Activated T-helper 17 cell treated with anti-CD3 and anti-CD28 coated beads, Interleukin-2, amount 50 U/mL, for 72 hours (primary cell): ENCODE measurements at places on chromosomes 2 and 18. TPM values are rescaled to one million over a fixed set of nuclear protein-coding genes. Genes with fewer than 3 reads are reported as not detected.
A peak's percentile ranks its signal among the peaks of the same experiment; 100 is the strongest.

Gene RTP5
- not detected for total RNA-seq

DNA sequence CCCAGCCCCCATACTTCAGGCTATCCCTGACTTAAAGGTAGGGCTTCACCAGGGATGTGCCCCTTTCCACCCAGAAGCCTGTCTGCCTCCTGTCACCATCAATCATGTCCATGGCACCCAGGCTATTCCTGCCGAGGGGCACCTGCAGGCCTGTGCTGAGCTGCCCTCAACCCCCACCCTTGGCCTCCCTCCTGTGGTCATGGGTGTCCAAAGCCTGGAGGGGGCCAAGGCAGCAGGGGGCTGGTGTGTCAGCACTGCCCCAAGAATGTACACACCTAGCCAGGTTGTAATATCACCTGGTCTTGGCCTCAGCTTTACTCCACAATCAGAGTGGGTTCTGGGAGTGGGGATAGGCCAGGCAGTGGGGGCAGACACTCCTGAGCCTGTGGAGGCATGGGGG is 69.3 kb downstream of the SUCLG1 start:
- no peak for ATAC-seq

DNA sequence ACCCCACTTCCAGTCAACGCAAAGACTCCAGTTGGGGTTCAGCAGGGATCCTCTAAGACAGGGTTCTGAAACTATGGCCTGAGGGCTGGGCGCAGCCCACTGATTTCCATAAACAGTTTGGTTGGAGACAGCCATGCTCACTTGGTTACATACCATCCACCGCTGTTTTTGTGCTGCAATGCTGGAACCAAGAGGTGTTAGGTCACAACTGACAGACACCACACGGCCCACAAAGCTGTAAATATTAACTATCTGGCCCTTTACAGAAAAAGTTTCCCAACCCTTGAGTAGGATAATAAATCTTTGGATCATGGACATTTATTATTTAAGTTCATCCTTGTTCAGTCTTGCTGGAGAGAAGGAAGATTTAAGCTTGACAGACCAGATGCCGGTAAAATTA is 8.4 kb upstream of the CD226 start:
- peak; percentile 34 for ATAC-seq

- ATAC-seq: no peak
These were observed 79.0 kb downstream of the SLC66A3 start for GRCh38 chr2:11234309-11234708.

Gene NT5DC4
- total RNA-seq: not detected

Gene SLC38A11
- total RNA-seq: not detected

GRCh38 chr2:96839875-96840850 is 3.7 kb downstream of the ANKRD23 start:
- ATAC-seq: no peak

- no peak for ATAC-seq
These were observed 190.4 kb downstream of the PMAIP1 start for GRCh38 chr18:60090170-60090569.

GRCh38 chr2:150141226-150142001 is 346.1 kb downstream of the RND3 start:
- ATAC-seq: no peak

- no peak for ATAC-seq
These were observed 1.5 kb downstream of the RPRM start for GRCh38 chr2:153476816-153477635.

DNA sequence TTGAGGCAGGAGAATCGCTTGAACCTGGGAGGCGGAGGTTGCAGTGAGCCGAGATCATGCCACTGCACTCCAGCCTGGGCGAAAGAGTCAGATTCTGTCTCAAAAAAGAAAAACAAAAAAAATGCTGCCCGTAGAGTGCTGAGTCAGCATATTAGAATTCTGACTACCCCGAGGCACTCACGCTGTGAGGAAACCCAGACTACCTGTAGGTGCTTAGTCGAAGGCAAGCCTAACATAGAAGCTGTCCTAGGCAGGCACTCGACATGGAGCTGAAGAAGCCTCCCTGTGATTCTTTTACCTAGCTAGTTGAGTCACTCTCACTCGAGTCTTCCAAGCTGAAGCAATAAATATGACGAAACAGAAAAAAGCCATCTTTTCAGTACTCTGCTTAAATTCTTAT is 1323.2 kb upstream of the DDX18 start:
- ATAC-seq: no peak

DNA sequence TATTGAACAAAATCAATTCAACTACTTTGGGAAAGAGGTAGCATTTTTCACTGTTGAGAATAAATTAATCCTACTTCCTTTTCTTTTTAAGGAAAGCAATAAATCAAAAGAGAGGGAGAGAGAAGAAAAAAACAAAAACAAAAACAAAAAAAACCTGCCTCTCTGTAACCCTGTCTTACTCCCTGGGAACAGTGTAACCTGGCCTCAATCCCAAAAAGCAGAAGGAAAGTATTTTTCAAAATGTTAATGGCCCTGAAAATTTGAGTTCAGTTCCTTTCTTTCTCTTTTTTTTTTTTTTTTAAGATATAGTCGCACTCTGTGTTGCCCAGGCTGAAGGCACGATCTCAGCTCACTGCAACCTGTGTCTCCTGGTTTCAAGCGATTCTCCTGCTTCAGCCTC is 35.9 kb downstream of the RHOB start:
- no peak for ATAC-seq

GRCh38 chr18:13649397-13650390 is 76.7 kb downstream of the FAM210A start:
- ATAC-seq: no peak

- ATAC-seq: no peak
These were observed 63.9 kb downstream of the LDAH start for GRCh38 chr2:20758997-20759396.

- peak; percentile 60 for ATAC-seq
These were observed 267.4 kb downstream of the PHLPP1 start for GRCh38 chr18:62982600-62983251.

Gene ANKRD53
- not detected for total RNA-seq

- no peak for ATAC-seq
These were observed 29.7 kb downstream of the IKZF2 start for GRCh38 chr2:213121690-213122089.

Gene CD8B
- 0.63 TPM for total RNA-seq

DNA sequence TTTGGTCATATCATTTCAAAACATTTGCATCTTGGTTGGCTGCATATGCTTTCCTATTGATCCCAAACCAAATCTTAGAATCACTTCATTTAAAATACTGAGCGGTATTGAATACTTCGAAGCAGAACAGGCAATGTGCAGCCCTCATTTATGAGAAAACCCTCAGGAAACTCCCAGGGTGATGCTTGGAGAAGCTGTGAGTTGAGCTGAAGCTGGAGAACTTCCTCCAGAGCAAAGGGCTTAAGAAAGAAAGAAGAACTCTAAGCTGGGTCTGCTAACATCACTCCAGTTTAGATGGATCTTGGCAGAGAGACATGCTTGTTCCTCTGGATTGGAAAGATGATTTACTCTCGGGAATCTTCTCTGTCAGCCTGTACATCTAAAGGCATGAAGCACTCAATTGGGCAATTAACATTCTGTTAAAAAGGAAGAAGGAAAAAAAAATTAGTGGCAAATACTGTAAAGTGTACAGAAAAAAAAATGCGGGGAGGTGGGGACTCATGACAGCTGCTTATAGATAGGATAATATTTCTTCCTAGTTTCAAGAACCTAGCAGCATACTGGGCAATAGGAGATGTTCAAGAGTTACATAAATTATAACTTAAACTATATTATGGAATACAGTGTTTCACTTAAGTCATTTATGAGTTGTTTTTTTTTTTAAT is 49.5 kb downstream of the ATIC start:
- ATAC-seq: no peak

Gene TDRD15
- total RNA-seq: 0.13 TPM

GRCh38 chr2:110858135-110858725 is 125.9 kb downstream of the ACOXL start:
- ATAC-seq: peak; percentile 95

DNA sequence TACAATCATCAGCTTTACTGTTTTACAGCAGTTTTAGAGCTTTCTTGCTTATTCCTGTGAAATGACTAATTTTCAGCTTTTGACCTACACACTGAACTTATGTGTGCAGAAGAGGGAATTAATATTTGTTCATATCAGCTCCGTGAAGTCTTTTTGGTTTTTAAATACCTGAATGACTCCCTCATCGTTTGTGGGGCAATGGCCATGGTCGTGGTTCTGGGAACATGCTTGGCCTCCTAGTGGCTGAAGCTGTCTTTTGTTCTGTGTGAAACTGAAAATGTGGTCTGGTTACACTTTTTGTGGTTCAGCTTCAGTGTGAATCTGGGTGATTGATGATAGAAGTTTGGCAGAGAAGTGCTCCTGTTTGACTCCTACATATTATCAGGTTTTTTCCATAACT is 408.1 kb downstream of the THSD7B start:
- ATAC-seq: no peak

Gene GKN2
- total RNA-seq: not detected

GRCh38 chr2:229153951-229154350 is 117.1 kb downstream of the PID1 start:
- ATAC-seq: no peak

- no peak for ATAC-seq
These were observed 97.8 kb upstream of the MCFD2 start for GRCh38 chr2:47013383-47013782.

DNA sequence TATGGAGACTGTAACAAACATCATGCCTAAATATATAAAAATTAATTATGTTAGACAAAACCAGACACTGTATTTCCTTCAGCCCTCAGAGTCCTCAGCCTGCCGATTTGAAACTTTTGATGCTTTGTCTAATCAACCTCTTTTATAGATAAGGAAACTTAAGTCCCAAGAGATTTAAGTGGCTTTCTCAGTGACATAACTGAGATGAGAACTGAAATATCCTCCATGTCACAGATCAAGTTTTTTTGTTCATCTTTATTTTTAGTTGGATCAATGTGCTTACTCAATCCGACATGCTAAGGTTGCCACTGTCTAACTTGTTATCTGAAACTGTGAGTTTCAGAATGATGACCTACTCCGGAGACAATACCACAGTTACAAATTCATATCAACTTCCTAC is 72.3 kb downstream of the BARD1 start:
- peak; percentile 91 for ATAC-seq

Gene RSAD2
- total RNA-seq: 2.8 TPM

- no peak for ATAC-seq
These were observed 1342.8 kb upstream of the TMEFF2 start for GRCh38 chr2:193537531-193537930.

DNA sequence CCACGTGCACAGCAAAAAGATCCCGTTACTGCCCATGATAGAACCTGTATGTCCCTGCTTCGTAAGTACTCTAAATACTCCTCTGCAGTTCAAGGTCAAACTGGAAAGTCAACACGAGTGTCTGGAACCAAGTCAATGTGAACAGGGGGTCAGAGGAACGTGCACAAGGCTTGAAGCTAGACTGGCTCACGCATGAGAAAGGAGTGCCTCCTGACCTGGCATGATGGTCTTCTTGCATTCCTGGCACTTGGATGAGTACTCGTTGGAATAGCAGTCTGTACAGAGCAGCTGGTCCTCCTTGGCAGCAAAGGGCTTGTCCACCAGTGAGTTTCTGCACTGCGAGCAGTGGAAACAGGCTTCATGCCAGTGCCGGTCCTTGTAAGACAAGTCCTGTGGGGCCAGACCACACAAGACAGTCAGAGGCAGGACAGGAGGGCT is 25.5 kb downstream of the FHL2 start:
- ATAC-seq: no peak
